ENCODE measurements at places on chromosomes 12 and 14. TPM values are rescaled to one million over a fixed set of nuclear protein-coding genes. Genes with fewer than 3 reads are reported as not detected.

ADAMTS20 gene
- not detected for total RNA-seq

CINP gene
- 6.8 TPM for total RNA-seq

DNA sequence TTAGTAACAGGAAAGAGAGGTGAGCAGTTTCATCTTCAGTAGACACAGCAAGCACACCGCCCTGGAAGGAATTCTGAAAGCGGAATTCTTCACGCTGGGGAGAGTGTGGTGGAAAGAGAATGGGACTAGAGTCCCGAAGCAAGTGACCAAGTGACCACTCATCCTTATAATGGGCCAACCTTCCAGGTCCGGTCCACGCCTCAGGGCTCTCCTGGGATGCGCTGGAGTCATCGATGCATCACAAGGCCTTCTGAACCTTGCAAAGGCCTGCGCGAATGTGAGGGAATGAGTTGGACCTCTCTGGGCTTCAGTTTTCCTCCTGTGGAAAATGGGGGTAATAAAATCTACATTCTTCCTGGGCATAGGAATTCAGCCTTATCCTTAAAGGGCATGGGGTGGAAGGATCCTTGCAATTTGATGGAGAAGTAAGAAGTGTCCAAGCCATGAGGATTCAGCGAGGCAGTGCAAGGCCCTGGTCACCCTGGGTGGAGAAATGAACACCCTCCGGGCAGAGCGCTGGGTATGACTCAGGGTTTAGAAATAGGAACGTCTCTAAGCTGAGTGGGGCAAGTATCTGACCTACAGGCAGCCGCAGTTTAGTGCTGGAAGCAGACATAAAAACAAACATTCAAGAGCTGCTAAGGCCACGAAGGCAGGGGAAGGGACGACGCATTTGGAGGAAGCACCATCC lies 97.7 kb downstream of the SETD3 start:
- DNase-seq: no peak

DNA sequence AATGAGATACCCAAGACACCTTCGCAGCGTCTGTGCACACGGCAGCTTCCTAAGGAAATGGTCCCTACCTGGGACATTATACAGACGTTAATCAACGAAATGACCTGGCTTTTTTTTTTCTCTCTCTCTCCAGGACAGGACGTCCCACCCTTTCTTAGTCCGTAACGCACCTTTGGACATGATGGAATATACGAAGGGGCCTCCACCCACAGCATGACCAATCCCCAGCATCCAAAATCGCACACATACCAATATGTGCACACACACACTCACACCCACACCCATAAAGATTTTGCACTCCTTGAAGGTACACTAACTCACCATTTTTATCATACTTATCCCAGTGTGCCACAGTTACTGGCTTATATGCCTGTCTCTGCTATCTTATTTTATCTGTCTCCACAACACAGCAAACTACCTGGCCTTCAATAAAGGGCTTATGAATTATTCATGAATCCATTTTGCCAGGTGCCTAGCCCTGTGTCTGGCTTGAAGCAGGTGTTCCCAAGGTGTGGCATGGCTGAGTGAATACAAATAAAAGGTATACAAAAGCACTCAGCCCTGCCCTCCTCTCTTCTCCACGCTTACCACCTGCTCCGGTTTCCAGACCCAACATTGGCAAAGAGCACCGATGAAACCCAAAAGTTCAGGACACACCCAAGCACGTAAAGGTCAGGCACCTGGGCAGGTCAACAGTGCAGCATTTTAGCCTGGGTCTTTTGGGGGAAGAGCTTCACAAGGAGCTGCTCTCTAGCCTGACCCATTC lies 2.2 kb downstream of the SCNN1A start:
- no peak for DNase-seq

DNA sequence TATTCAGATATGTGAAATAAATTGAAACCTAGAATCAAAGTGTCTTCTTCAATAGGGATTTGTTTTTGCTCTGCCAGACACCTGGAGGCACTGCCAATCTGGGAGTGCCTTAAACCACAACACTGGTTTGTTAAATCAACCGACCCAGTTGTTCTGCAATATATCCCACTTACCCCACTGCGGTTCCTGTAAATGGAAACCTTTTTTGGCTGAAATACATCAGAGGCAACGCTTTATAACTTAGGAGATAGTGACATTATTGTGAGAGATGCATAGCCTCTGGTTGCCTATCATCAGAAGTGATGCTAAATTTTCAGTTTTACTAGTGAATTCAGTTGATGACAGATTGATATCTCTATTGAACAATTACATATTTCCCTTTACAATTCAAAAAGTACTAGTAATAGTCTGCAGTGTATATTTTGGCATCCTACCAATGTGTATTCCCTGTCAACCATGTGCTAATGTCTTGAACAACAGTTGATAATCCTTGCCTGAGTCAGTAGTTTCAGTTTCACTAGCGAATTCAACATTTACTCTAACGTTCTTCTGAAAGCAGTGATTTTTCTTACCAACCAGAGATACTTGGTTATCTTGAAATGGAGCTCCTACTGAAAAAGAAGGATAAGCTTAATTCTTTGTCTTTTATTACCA lies 30.5 kb downstream of the PPP2R5C start:
- no peak for DNase-seq

- DNase-seq: peak; percentile 76
These were observed 125.7 kb downstream of the TSPAN9 start for GRCh38 chr12:3202734-3203446.

DNA sequence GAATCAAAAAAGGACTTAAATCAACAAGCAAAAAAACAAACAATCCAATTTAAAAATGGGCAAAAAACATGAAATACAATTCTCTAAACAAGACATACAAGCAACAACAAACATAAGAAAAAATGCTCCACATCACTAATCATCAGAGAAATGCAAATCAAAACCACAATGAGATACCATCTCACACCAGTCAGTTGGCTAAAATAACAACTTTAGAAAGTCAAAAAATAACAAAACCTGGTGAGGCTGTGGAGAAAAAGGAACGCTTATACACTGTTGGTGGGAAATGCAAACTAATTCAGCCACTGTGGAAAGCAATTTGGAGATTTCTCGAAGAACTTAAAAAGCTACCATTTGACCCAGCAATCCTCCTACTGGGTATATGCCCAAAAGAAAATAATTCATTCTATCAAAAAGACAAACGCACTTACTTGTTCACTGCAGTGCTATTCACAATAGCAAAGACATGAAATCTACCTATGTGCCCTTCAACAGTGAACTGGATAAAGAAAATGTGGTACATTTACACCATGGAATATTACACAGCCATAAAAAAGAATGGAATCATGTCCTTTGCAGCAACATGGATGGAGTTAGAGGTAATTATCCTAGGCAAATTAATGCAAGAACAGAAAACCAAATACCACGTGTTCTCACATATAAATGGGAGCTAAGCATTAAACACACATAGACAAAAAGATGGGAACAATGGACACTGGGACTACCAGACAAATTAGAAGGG lies 26.9 kb downstream of the PRKD1 start:
- DNase-seq: no peak

DNA sequence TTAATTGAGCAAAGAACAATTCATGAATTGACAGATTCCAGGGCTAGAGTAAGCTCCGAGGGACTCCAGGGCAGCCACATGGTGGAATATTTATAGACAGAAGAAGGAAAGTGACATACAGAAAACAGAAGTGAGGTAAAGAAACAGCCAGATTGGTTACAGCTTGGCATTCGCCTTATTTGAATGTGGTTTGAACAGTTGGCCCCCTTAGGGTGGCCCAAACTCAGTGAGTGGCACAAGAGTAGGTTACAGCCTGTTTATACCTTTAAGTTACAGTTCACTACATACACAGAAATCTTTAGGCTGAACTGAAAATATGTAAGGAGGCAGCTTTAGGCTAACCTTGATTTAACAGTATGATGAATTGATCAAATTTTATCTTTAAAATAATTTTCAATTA lies 174.5 kb upstream of the CNOT2 start:
- DNase-seq: no peak

All from ascending aorta (tissue), 2 donors.